ENCODE measurements at places on chromosomes 1 and 21.

GRCh38 chr1:180544050-180544449, 14.7 kb upstream of the OVAAL start:
- no peak for DNase-seq

DNA sequence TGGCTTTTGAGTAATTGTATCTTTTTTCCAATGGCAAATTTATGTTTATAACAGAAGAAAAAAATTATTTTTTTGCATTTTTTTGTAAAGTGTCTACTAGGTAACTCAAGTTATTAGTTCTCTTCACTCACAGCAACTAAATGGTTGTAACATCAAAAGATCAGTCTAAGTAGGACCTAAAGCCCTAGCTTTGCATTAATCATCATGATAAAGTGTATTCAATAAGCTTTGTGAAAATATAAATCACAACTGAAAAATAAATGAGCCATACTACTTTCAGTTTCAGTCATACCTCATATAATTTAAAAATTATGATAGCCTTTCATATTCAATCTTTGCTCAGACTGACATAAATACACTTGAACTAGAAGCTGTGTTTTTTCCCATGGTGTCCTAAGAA, 6.9 kb downstream of the TAF5L start:
- no peak for DNase-seq

DNA sequence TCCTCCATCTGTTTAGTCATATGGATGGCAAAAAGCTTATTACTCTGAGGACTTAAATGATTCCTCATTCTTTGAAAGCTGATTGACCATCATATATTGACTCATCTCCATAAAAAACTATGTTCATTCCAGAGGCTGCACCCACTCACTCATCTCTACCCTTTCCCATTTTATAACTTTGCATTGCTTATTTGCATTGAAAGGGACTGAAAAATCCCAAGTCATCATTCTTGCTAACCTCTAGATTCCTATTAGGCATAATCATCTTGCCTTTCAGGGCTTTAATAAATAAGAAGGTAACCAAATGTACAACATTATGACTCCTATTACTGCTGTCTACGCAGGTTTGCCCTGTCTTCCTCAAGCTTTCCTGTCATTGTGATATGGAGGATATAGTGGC, 1180.3 kb upstream of the B3GALT2 start:
- no peak for DNase-seq

- peak; percentile 68 for DNase-seq
These were observed 53.5 kb upstream of the CNTN2 start for GRCh38 chr1:204989266-204990058.

GRCh38 chr1:22916471-22916820, 56.2 kb downstream of the LACTBL1 start:
- DNase-seq, result no peak

DNA sequence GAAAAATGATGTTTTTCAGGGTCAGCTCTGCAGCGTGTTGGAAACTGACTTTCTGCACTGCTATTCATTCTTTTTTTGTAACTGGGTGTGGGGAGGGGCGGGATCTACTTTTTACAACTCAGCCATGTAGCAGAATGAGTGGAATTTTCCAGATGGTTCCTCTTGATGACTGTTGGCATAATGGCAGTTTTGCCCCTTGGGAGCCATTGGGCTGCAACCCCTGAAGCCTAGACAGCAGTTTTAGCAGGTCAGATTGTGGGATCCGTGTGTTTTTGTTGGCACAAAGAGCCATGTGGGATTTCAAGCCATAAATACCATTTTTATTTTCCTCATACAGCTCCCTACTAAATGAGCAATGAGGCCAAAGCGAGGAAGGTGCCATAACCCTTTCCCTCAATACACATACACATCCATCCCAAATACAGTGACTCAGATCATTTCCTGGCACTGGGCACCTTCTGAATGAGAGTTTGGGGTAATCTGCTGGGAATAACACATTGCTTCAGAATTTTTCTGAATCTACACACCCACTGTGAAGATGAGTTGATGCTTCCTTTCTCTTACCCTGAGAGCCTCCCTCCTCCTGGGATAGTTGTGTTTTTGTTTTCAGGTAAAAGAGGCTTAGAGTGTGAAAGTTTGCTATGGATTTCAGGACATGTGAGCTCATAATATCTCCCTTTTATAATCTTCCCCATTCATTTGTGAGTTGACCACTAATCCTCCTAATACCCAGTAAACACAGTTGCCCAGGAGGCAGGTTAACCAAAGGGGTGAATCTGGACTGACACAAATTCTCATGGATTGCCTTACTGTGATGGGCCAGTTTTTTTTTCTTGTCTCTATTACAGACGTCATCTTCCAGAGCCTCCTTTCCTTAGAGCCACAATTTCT, 13.1 kb downstream of the S100A10 start:
- DNase-seq, result peak; percentile 68

DNA sequence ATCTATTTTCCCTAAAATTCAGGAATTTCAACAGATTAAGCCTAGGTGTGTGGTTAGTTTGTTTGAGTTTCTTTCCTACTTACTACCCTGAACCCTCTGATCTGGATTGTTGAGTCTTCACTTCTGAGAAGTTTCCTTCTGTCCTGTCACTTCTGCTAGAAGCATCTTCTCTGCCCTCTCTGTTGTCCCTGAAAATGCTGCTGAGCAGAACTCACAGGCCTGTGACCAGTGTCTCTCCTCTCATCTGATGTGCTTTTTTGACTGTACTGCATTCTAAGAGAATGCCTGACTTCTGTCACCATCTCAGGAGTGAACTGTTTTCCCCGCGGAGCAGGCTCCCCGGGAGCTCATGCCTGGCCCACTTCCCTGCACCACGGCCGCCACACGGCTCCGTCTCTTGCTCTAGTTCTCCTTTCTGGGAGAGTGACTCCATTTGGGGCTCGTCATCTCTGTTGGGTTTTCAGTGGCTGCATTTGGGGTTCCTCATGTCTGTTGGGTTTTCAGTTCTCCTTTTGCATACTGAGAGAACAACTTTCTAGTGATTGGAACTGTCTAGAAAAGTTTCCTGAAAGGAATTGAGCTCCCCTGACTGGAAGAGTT, 77.9 kb downstream of the POFUT2 start:
- DNase-seq, result no peak

DNA sequence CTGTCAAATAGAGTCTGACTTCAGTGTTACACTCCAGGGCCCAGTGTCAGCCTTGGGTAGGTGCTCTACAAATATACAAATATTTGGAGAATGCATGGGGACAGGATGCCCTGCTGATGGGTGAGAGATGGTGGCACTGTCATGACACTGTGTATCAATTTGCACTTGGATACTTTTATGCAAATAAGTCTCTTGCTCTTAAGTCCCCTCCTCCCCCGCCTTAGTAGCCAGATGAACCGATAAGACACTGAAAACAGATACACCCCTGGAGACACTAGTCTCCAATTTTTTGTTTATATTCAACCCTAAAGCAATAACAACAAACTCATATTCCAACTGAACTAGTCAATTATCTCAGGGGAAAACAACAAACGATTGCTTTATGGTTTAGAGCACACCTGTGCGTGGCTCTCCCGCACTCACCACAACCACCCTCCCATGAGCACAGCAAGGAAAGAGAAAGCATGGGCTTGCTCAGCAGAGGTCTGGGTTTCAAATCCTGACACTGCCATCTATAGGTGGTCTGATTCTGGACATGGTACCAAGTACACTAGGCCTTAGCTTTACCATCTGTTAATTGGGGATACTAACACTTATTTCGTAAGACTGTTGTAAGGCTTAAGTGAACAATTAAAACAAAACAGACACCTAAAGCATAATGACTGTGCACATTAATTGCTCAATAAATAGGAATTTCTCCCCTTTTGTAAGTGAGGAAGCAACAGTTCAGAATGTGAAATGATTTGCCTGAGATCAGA, 50.3 kb downstream of the HIVEP3 start:
- no peak for DNase-seq

DNA sequence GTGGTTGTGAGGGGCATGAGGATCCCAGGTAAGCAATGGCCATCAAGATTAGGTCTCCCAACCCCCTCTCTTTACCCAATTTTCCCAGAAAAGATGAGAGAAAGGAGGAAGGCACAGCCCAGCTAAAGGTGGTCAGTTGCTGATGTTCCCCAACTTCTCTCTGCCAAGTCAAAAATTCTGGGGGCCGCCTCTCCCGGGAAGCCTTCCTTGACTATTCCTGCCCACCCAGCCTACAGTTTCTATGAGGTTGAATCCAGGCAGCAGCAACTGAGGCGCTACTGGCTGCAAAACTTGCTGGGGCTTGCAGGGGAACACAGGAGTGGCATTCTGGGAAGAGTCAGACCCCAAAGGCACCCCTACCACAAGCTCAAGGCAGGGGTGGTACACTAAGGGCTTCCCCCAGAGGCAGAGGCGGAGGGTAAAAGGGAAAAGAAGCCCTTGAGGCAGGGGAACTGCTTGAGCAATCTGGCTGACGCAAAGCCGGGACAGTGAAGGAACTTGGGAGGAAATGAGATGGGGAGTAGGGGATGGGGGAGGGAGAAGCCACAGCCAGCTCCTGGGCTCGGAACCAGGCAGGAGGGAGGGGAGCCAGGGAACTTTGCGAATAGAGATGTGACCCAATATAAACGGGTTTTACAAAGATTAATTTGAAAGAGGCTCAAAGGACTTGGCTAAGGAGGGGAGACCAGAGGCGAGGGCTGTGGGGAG, 31.2 kb downstream of the SDC3 start:
- DNase-seq, result peak; percentile 25

DNA sequence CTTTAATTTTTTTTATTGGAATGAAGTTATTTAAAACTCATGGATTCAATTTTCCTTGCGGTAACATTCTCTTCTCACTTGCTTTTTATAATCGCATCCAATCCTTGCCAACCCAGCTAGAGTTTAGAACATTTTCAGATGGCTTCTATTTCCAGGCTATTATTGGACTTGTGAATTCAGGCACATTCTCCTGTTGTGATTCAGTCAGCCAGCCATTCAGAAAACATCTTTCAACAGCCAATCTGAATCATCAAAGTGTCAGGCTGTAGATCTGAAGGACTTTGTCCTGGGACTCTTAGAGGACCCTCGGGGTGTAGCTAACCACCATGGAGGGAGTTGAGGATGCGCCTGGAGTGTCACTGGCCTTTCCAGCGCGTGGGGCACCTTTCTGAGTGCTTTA, 92.4 kb downstream of the PRDM2 start:
- no peak for DNase-seq

- DNase-seq, result no peak
These were observed 1.2 kb downstream of the LBR start for GRCh38 chr1:225426395-225427234.

DNA sequence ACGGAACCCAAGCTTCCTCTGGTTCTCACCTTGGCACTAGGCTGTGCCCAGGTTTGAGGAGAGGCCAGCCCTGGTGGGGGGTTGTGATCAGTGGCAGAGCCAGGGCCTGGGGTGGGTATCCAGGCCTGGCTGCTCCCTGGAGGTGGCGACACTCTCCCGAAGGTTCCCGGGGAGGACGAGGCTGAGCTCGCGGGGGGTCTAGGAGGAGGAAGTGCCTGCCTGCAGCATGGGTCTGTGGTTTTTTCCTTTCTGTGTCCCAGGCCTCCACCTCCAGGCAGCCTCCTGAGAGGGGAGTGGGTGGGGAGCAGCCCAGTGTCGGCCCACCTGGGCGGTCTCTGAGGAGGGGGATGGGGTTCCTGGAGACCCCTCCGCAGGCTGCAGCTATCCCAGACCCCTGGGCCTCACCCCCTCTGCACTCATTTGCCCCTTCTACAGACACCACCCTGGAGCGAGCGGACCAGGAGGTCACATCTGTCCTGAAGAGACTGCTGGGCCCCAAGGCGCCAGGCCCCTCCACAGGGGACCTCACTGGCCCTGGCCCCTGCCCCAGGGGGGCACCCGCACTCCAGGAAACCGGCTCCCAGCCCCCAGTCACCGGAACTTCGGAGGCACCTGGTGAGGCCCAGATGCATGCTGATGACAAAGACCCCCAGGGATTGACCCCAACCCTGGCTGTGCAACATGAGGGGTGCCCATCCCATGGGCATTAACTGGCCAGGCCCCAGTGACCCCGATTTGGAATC, 44.3 kb downstream of the TRIM11 start:
- no peak for DNase-seq

DNA sequence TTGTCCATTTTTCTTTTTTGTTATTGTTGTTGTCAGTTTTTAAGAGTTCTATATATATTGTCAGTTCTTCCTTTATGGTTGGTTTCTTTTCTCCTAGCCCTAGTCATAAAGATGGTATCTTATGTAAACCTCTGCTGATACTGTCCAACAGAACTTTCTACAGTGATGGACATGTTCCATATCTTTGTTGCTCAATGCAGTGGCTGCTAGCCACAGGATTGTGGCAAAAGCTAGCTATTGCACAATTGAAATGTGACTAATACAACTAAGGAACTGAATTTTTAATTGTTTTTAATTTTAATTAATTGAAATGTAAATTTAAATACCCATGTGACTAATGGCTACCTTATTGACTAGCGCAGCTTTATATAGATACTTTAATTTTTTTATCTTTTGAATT, 411.8 kb upstream of the PTBP2 start:
- peak; percentile 9 for DNase-seq

- no peak for DNase-seq
These were observed 195.2 kb downstream of the PBX1 start for GRCh38 chr1:164754088-164754600.

GRCh38 chr1:41573194-41573593, 88.7 kb upstream of the EDN2 start:
- DNase-seq, result no peak

DNA sequence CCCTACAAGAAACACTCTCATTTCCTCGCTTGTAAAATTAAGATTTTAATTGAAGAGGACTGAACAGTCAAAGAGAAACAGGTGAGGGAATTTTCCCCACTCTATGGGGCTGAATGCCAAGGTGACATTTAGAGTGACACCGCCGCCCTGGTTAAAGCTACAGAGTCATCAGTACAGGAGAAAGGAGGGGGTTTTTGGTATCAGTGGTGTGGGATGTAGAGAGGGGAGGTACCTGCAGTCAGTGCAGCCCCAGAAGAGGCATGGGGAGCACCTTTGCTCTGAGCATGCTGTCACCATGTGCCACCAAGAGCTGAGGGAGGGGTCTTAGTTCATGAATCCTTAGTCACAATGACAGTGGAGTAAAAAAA, 2.8 kb downstream of the DIRAS3 start:
- no peak for DNase-seq

DNA sequence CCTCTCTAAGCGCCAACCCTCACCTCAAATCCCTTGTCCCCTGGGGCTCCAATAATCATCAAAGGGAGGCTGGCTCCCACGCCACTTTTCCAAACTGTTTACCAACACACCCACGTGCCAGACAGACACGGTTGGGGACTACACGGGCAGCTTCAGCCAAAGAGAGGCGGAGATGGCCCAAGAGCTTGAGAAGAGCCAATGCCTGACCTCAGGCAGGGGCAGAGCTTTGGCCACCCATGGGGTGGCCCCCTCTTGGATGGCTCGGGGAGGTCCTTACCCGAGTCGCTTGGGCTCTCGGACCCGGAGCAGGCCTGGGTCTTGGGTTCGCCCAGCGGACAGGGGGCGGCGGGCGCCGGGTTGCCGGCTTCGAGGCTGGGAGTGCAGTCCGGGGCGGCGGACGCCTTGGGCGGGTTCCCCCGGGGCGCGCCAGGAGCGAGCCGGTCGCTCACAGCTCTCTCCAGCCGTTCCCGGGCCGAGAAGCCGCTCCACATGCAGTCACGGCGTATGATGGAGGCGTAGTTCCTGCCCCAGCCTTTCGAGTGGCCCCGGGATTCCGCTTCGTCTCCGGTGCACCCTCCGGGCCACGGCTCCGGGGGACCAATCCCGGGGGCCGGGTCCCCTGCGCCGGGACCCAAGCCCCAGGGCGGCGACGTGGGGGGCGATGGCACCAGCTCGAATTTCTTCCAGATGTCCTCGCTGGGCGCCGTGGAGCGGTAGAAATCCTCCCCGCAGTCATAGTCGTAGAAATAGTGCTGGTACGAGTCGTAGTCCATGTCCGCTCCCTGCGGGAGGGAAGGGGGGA, 854 bp downstream of the MYCL start:
- no peak for DNase-seq

GRCh38 chr1:149884433-149885338, 14.7 kb upstream of the BOLA1 start:
- DNase-seq, result peak; percentile 37

All from H4 (cell line).